ENCODE measurements at places on chromosomes 16 and 17. TPM values are rescaled to one million over a fixed set of nuclear protein-coding genes. Genes with fewer than 3 reads are reported as not detected.

DNA sequence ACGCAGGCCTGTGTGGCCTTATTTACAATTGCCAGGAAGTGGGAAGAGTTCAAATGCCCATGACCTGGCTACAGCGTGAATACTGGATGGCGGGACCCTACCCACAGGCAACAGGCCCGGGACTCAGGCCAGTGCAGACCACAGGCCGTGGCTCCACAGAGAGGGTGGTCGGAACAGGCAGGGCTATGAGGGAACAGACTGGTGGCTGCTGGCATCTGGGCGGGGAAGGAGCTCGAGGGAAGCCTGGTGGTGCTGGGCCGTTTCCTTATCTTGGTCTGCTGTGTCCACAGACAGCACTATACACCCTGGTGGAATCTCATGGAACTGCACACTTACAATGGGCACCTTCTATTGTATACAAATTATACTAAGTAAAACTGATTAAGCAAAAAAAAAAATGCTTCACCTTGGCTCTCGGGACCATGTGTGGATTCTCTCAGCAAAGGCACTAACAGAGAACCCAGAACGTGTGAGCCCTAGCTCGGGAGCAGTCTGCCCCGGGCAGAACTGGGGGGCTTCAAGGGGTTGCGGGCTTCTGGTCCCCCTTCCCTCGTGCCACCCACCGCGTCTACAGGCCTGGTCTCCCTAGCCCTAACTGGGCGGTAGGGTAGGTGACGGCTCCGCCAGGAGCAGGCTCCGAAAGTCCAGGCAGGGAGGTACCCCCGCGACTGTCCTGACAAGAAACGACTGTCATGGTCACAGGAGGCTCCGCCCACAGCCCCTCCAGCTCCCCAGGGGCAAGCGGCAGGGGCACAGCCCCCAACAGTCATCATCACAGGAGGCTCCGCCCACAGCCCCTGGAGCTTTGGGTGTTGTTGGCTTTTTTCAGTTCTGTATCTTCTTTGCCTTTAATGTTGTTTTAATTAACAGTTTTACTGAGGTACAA is 21.8 kb downstream of the CEP131 start:
- no peak for DNase-seq
- H3K4me3 ChIP-seq, result no peak overlapping the region
- no peaks in the 10 kb centered on the region for H3K4me1 ChIP-seq
- no peaks in the 10 kb centered on the region for H3K27me3 ChIP-seq
- H3K36me3 ChIP-seq, result peaks cover 2% of the 10 kb centered on the region

The BAIAP3 gene
- total RNA-seq, result 0.17 TPM

The SNRNP25 gene
- 51.1 TPM for total RNA-seq

The HNF1B gene
- total RNA-seq, result not detected

DNA sequence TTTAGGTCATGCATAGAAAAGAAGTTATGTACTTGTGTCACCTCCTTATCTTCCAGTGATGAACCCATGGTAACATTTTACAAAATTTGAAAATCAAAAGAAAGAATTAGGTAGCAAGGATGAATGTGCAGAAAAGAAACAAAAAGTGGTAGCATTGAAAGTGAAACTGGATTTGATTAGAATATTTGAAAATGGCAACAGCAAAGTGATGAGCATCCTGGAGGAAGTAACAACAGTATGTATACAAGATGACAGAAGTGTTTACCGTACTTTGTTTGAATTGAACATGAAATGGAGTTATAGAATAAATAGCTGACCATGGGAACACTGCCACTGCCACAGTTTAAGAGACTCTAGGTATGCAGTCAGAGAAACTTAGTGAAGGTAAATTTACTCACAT is 1313.1 kb downstream of the CDH11 start:
- no peaks in the 10 kb centered on the region for H3K36me3 ChIP-seq
- no peak overlapping the region for H3K27ac ChIP-seq
- H3K27me3 ChIP-seq, result no peaks in the 10 kb centered on the region
- H3K4me3 ChIP-seq, result no peak overlapping the region

The DHRS7C gene
- not detected for total RNA-seq

DNA sequence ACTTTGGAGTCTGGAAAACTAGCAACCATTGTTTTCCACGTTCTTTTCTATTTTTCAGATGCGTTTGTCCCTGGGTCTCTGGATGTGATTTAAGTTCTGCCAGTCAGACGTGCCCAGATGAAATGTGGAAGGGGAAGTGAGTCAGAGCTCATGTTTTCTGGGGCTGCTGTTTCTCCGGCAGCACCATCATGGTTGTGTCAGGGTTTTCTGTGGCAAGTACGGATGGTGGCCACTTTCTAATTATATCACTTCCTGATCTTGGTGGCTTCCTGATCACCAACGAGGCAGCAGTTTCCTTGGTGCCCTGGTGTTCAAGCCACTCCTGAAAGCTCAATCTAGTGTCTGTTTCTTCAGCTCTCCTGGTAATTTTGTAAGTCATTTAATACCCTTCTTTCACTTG is 31.4 kb upstream of the PMFBP1 start:
- peaks cover 10% of the 10 kb centered on the region for H3K4me1 ChIP-seq
- no peaks in the 10 kb centered on the region for H3K36me3 ChIP-seq
- no peak overlapping the region for H3K4me3 ChIP-seq
- H3K27me3 ChIP-seq, result peaks cover 18% of the 10 kb centered on the region
- DNase-seq, result peak; percentile 49

DNA sequence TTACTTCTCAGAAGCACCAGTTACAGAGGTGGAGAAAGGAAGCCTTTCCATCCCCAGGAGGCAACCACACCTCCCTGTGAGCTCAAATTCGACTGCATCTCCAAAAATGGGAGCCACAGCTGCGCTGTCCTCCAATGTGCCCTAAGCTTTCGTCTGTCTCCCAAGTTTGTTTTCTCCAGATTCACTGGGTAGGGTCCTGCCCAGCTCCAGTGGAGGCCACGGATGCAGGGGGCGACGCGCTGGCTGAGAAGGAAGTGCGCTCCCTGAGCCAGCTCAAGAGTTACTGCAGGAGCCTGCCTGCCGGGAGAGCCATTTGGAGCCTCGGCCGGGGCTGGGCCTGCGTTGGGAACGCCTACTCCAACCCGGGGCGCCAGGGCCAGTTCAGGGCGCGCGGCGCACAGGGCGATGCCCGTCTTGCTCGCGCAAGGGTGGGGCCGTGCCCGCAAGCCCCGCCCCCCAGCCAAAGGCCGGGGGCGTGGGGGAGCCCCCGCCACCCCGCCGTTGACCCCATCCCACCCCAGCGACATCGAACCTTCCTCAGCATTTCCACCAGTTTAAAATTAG is 19.5 kb downstream of the SIAH1 start:
- H3K27ac ChIP-seq, result peak overlapping the region; percentile 94
- peaks cover 41% of the 10 kb centered on the region for H3K4me1 ChIP-seq
- H3K4me3 ChIP-seq, result peak overlapping the region; percentile 85
- no peaks in the 10 kb centered on the region for H3K27me3 ChIP-seq

DNA sequence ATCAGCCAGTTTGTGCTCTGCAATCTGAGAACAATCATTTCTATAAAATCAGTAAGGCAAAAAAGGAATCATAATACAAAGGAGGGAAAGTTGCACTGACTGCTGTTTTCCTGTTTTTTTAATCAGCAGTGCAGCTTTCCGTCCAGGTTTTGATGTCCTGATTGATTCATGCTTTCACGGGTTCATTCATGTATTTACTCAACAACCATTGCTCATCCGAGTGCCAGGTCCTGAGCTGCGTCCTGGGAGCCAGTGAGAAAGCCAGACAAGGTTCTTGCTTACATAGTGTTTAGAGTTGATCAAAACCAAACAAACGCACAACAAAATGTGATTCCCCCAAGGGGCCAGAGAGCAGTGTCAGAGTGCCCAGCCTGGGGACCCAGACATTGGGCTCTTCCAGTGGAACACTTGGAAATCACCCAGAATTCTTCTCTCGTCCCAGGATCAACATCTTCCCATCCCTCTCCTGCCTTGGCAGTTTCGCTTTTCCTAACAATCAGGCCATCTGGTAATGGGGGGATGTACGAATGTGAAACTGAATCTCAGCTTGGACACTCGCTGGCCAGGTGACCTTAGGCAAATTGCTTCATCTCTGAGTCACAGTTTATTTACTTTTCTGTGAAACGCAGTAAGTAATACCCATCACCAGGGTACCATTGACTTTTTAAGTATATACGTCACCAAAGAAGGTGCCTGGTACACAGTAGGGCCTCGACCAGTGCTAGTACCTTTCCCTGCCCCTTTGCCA is 13.3 kb upstream of the C1QL1 start:
- no peaks in the 10 kb centered on the region for H3K36me3 ChIP-seq
- H3K4me3 ChIP-seq, result no peak overlapping the region
- peaks cover 37% of the 10 kb centered on the region for H3K27me3 ChIP-seq

GRCh38 chr16:30922420-30922959 is 882 bp upstream of the FBXL19 start:
- peaks cover 10% of the 10 kb centered on the region for H3K4me1 ChIP-seq
- H3K36me3 ChIP-seq, result peaks cover 3% of the 10 kb centered on the region
- peak; percentile 100 for DNase-seq
- H3K27ac ChIP-seq, result peak overlapping the region; percentile 100
- H3K4me3 ChIP-seq, result peak overlapping the region; percentile 99

The CHD9 gene
- total RNA-seq, result 15.0 TPM

- no peaks in the 10 kb centered on the region for H3K27me3 ChIP-seq
- DNase-seq, result no peak
- no peak overlapping the region for H3K27ac ChIP-seq
- H3K4me3 ChIP-seq, result no peak overlapping the region
- peaks cover 11% of the 10 kb centered on the region for H3K4me1 ChIP-seq
Measured at GRCh38 chr16:78929841-78930240, 670.7 kb downstream of the MAF start.

- peak; percentile 87 for DNase-seq
- H3K36me3 ChIP-seq, result peaks cover 46% of the 10 kb centered on the region
- peaks cover 67% of the 10 kb centered on the region for H3K4me1 ChIP-seq
- H3K4me3 ChIP-seq, result peak within 1 kb of the TSS; percentile 99
- H3K27me3 ChIP-seq, result peaks cover 4% of the 10 kb centered on the region
- peak within 1 kb of the TSS; percentile 100 for H3K27ac ChIP-seq
Measured at GRCh38 chr16:3065069-3065741, at the start of gene IL32. Gene IL32 (plus strand): TSS chr16:3065640. CDS start chr16:3065812, 172 bp downstream.

- no peaks in the 10 kb centered on the region for H3K4me1 ChIP-seq
- H3K36me3 ChIP-seq, result no peaks in the 10 kb centered on the region
- H3K27me3 ChIP-seq, result peaks cover 14% of the 10 kb centered on the region
- no peak overlapping the region for H3K27ac ChIP-seq
- DNase-seq, result no peak
- no peak overlapping the region for H3K4me3 ChIP-seq
Measured at GRCh38 chr17:10435096-10435495, 13.3 kb upstream of the MYH8 start.

The FLYWCH2 gene
- total RNA-seq, result 19.4 TPM

All from activated CD4-positive, alpha-beta memory T cell treated with anti-CD3 and anti-CD28 coated beads for 36 hours (primary cell).